ENCODE measurements at places on chromosomes 11 and 22.

GRCh38 chr11:93017821-93018690, 48.6 kb downstream of the MTNR1B start:
- no peak for DNase-seq

DNA sequence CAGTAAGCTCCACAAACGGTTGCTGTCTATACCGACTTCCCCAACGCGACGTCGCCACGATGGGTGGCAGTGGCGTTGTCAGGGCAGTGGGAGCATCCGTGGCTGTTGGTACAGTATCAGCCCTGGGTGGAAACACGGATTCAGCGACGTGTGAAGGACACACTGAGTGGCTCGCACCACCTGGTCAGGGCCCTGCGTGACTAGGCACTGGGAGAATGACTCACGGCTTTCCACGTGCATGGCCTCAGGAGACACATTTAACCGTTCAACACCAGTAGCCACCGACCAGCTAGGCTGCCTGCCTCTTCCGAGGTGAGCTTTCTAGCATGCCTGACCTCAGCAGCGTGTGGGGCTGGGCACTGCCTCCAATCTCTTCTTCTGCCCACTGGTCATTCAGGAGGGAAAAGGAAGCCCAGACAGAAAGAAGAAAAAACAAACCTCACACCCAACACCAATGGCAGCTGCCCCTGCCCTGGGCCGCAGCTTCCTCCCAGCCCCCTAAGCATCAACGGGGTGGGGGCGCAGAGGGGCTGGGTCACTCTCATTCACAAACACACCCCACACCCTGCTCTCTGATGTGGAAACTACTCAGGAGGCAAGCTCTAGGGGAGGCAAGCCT, 59.0 kb downstream of the MYH9 start:
- DNase-seq = no peak

DNA sequence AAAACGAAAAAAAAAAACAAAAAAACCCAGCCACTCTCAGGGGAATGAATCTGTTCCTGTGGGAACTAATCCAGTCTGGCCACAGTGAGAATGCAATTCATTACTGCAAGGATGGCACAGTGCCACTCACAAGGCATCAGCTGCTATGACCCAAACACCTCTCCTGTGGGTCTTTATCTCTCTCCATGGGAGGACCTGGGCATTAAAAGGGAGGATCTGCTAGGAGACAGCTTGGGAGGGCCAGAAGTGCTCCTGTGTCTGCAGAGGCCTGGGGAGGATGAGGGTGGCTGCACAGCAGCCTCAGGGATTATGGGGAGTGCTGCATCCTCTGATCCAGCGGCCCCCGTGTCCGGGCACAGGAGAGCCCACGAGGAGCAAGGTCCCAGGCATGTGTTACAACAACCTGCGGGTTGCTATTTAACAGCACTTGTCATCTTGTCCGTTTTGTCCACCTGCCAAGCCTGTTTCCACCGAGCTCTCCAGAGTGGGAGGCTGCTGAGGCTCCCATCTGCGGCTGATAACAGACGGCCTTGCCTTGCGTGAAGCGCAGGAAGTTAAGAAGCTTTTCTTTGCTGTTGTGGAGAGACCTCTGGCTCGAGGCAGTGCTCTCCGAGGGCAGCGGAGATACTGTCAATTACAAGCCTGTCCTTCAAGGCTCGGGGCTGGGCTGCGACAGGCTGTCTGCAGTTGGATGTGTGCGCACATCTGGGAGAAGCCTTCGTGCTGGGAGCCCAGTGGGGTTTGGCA, 97.7 kb downstream of the NXPE2 start:
- DNase-seq = no peak

DNA sequence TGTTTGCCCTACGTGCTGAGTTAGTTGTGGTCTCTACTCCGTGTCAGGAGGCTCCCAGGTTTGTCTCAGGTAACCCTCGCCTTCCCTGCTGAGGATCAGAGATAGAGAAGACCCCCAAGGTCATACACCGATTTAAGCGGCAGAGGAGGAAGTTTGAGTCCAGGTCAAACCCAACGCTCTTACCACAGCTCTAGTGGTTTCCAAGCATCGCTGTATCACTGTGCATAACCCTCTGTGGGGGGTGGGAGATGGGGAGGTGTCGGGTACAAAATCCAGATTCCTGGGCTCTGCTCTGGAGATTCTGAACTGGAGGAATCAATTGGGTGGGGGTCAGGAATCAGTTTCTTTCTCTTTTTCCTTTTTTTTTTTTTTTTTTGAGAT, 627 bp downstream of the DNAJC4 start:
- no peak for DNase-seq

DNA sequence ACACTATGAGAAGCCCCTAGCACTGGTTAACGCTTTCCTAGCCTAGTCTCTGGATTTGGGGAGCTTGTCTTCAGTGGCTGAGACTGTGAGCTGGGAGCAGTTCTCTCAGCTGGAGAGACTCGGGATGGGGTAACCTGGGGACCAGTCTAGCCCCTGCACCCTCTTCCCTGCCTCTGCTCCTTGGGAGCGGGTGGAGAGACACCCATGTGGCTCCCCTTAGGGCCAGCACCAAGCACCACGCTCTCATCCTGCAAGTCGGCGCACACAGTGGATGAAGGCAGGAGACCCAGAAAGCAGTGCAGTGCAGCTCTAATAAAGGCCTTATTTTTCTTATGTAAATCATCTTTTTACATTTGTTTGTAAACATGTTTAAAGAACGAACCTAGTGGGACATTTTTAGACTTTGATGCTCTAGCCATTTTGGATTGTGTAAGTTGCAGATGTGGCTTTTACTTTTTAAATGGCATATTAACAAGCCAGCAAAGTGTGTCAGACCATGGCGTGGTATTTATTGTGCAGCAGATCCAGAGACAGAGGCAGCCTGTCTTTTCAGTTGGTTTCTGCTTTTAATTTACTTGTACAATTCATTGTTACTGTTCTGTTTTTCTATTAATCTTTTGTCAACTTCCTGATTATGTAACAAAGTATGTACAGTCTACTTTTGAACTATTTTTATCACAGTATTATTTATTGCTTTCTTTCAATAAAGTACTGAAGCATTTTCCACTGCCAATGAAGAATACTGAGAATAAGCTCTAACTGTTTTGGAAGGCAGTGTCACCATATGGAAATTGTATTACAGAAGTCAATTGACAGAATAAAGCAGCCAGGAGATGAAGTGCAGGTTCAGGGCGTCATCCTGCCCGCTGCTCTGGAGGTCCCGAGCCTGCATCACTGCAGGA, 14.4 kb upstream of the CTTN start:
- DNase-seq = no peak

All from WTC11 (cell line).